Fibroblast of mammary gland (primary cell): ENCODE measurements at places on chromosomes 16 and 17.

- DNase-seq = no peak
Measured at GRCh38 chr16:52805559-52806168, 247.0 kb downstream of the CHD9NB start.

GRCh38 chr17:46949291-46950174 is 26.6 kb downstream of the GOSR2 start:
- DNase-seq = peak; percentile 28

DNA sequence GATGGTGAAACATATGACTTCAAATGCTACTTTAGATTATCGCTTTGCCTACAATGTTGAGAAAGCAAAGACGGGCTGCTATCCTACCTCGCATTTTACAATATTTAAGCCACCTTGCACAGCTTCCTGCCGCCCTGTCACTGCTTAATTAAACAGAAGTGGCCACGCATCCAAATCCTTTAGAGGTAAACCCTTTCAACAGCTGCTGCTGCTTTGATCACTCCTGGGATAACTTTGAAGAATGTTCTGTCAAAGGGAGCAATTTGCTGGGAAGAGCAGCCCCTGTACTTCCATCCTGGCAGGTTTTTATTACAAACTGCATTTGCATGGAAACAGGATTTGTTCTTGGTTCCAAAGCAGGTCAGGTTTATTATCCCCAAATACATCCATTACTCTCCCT is 24.2 kb upstream of the SSTR2 start:
- DNase-seq = no peak

DNA sequence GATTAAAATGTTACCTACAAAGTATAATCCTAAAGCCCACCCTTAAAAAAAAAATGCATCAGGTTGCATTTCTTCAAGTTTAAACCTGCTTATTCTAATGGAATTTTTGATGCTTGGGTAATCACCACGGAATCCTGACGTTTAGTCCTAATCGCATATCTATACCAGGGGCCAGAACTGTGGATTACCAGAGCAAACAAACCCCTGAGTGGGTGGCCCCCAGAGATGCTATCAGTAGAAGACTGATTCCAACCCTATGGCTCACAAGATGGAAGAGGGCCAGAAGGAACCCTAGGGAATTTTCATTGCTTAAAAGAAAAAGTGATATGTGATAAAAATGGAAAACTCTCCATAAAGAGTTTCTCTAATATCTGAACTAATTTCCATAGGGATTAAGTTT is 152.2 kb upstream of the NOG start:
- peak; percentile 81 for DNase-seq

DNA sequence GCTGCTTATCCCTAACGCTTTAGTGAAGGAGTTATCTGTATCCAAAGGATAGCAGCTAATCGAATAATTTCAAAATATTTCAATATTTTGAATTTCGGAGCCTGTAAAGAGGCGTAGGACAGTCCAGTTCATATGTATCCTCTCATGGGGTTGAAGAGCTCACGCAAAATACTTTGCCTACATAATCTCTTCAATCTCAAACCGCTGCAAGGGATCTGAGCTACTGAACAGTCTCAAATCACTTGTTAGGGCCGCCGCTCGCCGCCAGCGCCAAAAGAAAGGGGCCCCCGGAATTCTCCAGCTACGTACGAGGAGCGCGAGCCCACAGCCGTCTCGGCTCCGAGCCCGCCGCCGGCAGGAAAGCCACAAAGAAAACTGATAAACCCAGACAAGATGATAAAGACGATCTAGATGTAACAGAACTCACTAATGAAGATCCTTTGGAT is 601 bp upstream of the RFWD3 start:
- DNase-seq = no peak

GRCh38 chr17:19317359-19318095 is 45.0 kb downstream of the B9D1 start:
- DNase-seq = peak; percentile 84

DNA sequence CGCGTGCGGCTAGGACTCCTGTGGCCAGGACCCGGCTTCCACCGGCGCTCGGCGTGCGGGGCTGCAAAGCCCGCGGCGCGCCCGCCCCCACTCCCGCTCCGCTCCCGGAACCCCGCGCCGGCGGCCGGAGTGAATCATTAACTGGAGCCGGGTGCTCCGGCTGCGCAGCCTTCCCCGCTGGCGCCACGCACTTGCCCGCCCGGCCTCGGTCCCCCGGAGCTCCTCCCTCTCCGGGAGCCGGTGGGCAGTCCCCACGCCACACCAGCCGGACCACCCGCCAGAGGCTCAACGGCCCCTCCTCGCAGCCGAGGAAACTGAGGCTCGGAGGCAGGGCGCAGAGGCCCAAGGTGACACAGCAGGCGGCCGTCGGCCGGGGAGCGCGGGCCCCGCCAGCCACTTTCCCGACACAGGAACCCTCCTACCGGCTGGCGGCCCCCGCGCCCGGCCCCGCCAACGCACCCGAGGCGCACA is 580 bp downstream of the BCAR1 start:
- no peak for DNase-seq

- no peak for DNase-seq
Measured at GRCh38 chr16:81661082-81661481, 118.0 kb upstream of the PLCG2 start.

GRCh38 chr16:12113523-12114345 is 137.2 kb downstream of the SNX29 start:
- no peak for DNase-seq

DNA sequence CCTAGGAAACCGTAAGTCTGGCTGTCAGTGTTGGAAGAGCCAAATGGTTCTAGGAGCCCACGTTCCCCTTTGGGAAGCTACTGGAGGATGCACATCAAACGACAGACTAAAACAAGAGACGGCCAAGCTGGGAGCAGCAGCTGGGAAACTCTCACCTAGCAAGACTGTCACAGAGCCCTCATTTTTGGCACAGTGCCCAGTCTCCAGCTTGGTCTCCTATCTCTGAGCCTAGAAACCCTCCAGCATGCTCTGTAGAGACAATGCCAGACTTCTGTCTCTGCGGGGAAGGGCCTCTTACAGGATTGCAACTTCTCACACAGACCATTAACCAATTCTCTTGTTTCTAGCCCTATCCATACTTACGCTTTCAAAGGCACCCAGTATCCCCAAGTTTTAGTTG is 23.5 kb downstream of the GTF3C1 start:
- DNase-seq = no peak

DNA sequence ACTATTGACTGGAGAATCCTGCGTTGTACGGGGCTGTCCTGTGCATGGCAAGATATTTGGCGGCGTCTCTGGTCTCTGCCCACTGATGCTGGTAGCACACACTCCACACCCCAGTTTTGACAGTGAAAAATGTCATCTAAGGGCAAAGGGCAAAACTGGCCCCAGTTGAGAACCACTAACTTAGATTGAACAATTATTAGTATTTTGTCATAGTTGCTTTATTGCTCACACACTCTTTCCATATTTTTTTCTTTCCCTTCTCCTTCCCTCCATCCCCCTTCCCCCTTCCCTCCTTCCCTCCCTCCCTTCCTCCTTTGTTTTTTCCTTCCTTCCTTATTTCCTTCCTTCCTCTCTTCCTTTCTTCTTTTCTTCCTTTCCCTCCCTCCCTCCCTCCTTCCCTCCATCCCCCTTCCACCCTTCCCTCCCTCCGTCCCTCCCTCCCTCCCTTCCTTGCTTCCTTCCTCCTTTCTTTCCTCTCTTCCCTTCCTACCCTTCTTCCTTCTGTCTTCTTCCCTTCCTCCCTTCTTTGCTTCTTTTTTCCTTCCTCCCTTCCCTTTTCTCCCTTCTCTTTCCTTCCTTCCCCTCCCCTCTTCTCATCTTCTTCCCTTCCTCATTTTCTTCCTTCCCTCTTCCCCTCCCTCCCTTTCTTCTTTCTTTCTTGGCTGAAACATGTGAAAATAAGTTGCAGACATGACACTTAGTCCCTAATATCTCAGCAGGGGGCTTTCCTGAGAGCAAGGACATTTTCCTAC is 5.5 kb downstream of the SHISA9 start:
- no peak for DNase-seq

DNA sequence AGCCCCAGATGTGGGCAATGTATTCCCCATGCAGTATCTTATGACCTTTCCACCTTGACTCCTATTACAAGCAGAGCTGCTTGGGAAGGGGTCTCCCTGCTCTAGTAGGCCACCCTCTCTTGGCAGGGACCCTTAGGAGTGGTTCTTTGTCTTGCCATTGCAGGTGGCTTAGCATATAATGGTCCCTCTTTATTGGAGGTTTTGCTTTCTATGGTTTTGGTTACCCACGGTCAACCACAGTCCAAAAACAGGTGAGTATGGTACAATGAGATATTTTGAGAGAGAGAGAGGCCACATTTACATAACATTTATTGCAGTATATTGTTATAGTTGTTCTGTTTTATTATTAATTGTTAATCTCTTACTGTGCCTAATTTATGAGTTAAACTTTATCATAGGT is 472.8 kb upstream of the ASIC2 start:
- DNase-seq = no peak

DNA sequence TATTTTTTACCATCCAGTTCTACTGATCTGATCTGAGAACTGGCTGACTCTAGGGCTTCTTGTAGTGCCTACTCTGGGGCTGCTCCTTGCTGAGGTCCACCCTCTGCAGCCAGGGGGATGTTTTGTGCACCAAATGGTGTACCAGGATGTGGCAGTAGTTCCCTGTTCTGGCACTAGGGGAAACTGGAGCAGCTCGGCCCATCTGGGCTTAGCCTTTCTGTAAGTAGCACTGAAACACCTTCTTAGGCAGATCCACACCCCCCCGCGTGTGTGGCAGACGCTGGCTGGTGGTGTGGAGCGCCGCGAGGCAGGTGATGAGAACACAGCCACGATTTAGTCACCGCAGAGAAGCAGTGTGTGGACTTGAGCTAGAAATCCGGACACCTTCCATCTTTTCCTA is 17.0 kb downstream of the DUSP14 start:
- DNase-seq = peak; percentile 51

- DNase-seq = no peak
Measured at GRCh38 chr17:29043539-29044145, 701 bp downstream of the PIPOX start.

- DNase-seq = peak; percentile 67
Measured at GRCh38 chr16:2500918-2501750, 12.6 kb upstream of the ATP6V0C start.

DNA sequence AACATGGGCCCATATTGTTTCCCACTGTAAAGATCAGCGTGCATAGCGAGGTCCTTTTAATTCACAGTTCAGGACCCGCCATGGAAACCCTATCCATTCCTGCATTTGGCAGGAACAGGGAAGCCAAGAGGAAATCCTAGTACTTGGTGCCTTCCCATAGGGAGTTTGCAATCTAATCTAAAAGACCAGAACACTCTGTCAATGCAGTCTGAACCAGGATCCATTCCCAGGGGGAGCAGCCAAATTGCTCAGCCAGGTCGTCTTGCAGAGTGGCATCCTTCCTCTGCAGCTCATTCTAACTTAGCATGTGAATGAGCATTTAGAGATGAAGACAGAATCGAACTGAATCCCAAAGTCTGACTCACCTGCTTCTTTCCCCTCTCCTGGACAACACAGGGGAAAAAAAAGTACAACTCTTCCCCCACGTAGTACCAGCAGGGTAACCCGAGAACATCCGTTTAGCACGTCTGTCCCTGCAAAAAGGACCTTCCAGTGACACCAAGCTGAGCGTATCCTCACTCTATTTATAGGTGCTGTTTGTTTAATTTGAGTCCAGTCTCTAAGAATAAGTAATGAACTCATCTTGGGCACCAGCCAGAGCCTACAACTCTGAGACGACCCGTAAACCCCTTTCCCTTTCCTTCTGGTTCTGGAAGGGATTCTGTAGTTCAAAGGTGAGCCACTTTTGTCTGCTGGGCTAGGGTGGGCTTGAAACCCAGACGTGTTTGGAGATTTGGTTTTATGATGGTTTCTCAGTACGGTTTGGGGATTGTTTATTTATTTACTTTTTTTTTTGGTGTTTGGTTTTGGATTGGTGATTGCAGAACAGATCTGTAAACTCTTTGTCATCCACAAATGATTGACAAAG is 74.5 kb downstream of the ERCC4 start:
- no peak for DNase-seq

GRCh38 chr17:73691321-73691766 is 47.1 kb upstream of the SDK2 start:
- DNase-seq = no peak

DNA sequence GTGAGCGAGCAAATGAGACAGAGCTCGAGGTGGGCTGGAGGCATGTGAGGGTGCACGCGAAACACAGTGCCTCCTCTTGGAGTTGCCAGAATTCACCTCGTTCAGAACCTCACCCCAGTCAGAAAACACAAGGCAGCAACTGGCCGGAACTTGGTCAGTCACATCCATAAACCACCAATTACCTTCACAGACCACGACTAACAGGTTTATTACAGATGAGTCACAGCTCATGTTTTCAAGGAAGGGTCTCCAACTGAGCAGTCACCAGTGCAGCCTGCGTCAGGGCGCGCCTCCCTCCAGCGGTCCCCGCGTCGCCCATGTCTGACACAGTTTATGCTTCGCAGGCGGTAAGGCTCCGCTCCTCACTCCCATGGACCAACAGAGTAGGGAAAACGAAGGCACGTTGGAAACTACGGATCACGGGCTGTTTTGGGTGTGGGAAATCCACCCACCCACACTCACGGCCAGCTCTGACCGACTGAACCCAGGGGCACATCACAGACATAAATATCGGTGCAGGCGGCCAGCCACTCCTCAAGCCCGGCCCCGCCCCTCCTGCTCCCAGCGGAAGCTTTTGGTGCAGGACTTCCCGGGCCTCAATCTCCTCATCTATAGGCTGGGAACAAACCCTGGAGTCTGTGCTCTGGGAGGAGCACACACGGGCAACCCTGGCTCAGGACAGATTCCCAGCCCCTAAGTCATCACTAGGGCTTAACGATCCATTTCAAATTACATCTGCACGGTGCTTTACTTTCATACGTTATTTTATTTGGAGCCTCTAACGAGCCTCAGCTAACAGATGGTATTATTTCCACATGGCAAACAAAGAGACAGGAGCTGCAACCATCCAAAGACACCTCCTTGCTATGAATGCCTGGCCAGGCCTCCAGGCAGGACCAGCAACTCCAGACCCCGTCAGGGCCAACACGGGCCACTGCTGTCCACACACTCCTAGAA is 126.3 kb downstream of the ZNF778 start:
- peak; percentile 73 for DNase-seq

GRCh38 chr16:87684106-87684677 is 81.6 kb downstream of the KLHDC4 start:
- DNase-seq = no peak

DNA sequence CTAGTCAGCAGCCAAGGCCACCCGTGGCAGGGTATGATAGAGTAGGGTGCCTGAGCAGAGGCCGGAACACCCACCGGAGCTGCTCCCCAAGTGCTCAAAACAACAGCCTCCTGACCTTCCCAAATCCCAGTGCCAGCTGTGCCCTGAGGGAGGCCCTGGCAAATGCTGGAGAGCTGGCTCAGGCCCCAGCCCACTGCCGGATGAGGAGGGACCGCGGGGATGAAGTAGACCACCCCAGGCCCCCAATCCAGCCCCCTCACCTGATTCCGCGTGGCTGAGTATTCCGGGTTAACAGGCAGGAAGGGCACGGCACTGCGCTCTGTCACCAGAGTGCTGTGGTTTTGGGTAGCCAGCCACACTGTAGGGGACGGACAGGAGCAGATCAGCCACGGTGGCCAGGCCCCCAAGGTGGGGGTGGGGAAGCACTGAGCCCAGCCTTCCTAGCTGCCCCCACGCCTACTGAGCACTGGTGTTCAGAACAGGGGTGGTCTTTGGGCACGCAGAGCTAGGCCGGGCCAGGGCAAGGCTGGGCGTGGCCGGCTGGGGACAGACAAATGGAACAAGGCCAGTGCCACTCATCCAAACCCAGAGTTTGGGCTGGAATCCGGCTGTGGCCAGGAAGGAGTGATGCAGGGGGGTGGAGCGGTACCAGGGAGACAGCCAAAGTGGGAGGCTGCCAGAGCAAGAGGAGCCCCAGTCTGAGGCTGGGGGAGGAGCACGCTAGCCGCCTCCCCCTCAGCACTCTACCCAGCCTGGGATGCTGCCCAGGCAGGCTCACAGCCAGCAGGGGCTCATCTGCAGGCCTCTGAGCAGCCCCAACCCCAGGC is 9.1 kb downstream of the TP53I13 start:
- DNase-seq = no peak
